Stimulated activated CD4-positive, alpha-beta T cell treated with anti-CD3 and anti-CD28 coated beads, Interleukin-15, amount 100 ng/mL, for 48 hours (primary cell): ENCODE measurements at places on chromosomes 2 and 18.
A peak's percentile ranks its signal among the peaks of the same experiment; 100 is the strongest.

DNA sequence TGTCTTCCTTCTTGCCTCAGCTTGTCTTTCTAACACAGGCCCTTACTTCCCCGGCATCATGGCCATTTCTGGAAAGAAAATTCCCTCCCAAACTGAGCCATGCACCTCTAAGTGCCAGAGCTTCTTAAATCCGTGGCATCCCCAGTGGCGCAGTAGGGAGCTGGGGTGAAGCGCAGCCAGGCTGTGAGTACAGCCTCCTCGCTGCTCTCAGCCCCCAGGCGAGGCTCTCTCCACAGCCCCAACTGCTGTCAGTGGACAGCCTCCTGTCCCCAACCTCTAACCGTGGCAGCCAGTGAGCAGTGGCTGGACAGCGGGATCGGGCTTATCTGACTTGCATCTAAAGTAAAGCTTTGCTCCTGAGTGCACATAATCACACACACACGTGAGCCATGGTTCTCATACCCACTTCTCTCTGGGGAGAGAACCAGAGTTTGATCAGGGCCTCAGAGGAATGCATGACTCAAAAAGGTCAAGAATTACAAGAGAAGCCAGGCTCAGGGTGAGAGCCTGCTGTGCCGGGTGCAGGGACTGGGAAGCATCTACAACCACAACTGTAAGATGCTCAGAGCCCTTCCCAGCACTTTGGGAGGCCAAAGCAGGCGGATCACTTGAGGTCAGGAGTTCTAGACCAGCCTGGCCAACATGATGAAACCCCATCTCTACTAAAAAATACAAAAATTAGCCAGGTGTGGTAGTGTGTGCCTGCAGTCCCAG lies 50.7 kb downstream of the SFXN5 start:
- no peak for DNase-seq

- no peak for DNase-seq
These were observed 769.7 kb downstream of the SUCLG1 start for GRCh38 chr2:83689402-83689801.

DNA sequence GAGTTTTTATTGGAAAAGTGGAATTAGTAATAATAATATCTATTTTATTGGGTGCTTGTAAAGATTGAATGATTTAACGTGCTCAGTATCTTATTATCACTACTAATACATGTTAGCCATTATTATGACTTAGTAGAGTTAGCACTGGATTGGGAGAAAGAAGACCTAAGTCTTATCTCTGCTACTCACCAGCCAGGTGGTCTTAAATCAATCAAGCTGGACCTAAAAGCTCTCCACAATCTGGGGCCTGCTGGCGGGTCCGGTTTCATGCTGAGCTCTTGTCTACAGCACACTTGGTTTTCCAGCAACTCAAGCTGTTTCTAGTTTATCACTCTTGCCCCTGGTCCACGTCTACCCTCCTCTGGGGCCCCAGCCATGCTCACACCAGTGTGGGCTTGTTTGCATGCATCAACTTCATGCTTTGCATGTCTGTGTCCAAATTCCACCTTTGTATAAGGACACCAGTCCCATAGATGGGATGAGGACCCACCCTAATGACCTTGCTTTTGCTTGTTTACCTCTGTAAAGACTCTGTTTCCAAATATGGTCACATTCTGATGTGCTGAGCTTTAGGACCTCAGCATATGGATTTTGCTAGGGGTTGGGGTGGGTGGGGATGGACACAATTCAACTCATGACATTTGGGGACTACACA lies 363.1 kb downstream of the LPIN1 start:
- DNase-seq: no peak

- DNase-seq: no peak
These were observed 1.4 kb downstream of the ITPRID2 start for GRCh38 chr2:181892799-181893435.

GRCh38 chr2:144464730-144465129 lies 55.2 kb downstream of the ZEB2 start:
- DNase-seq: no peak

GRCh38 chr2:61658841-61659780 lies 121.0 kb upstream of the XPO1 start:
- no peak for DNase-seq

DNA sequence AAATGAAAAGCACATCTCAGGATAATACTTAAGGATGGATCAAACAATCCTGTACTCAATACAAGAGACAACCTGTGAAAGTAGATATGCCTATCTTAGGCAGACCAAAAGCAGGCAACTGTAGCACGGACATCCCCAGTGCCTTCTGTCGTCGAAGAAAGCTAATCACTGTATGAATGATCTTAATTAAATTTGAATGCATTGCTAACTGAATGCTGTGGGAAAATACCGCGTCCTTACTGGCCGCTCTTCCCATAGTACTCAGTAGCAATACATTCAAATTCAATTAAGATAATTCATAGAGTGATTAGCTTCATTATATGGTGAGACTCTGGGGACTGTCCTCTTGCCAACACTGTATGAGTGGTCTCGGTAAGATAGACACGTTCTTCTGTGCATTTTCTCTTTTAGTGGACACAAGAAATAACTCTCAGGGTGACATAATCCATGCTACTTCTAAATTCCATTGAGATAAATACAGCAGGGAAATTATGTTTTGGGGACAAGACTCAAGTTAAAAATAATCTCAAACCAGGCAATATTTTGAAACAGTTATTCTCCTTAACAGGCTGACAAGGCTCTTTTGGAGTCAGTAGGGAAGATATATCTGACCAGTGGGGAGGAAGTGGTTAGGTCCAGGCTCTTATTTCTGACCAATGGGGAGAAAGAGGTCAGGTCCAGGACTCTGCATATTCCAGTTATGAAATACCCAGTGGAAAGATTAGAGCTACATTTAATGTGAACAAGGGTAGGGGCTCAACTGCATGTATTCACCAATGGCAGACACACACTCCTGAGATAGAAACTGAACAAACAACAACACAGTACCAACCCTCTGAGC lies 97.3 kb downstream of the DOCK10 start:
- no peak for DNase-seq

DNA sequence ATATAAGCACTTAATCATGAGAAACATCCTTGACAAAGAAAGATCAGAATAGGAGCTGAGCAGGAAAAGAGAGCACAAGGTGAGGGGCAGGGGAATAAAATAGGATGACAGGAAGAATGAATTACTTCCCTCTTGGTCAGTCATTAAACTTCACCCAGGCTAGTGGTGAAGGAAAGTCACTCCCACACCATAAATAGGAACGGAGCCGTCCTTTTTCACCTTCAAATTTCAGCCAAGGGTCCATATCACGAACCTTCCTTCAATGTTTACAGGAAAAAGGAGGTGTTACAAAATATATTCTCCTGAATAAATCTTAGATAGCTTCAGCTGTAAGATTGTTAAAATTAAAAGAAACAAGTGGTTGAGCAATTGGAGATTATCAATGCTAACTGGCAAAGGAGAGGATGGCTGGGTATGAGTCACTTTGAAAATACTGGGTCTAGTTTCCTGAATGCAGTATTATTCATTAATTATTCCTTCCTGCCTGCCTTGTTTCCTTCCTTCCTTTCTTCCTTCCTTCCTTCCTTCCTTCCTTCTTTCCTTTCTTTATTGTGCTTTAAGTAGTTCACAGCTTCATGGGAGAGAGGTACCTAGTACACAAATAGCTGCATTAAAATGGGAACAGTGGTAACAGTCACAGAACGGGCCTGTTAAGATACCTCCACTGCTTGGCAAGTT lies 292.3 kb upstream of the ID2 start:
- no peak for DNase-seq

GRCh38 chr2:101473911-101474701 lies 806 bp downstream of the RFX8 start:
- DNase-seq: peak; percentile 14

GRCh38 chr2:12051831-12052230 lies 305.4 kb downstream of the LPIN1 start:
- DNase-seq: no peak

- no peak for DNase-seq
These were observed 217.7 kb downstream of the SH3RF3 start for GRCh38 chr2:109346601-109347228.

GRCh38 chr2:231545105-231545902 lies 15.1 kb upstream of the NMUR1 start:
- DNase-seq: peak; percentile 51

- no peak for DNase-seq
These were observed 15.3 kb upstream of the ARID5A start for GRCh38 chr2:96521219-96521618.

- DNase-seq: no peak
These were observed 14.9 kb downstream of the AOX1 start for GRCh38 chr2:200600549-200601225.

GRCh38 chr2:84946204-84947009 lies 24.6 kb upstream of the KCMF1 start:
- peak; percentile 80 for DNase-seq
